ENCODE measurements at places on chromosomes 5 and 9.

DNA sequence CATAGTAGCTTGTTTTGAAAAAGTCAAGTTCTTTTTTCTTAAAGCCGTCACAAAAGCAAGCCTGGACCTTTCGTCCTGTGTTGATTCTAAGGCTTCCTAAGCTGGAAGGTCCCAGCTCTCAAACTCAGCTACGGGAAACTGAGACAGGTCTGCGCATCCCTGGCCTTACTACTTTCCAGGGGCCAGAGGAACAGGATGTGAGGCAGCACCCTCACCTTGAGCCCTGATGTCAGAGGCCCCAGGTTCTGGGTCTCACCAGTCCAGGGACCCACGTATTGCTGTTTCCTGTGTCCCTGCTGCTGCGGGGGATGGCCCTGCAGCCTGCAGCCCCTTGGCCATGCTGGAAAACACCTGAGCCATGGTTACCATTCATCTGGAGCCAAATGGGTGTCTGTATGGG lies 123.9 kb downstream of the COL23A1 start:
- DNase-seq = no peak

DNA sequence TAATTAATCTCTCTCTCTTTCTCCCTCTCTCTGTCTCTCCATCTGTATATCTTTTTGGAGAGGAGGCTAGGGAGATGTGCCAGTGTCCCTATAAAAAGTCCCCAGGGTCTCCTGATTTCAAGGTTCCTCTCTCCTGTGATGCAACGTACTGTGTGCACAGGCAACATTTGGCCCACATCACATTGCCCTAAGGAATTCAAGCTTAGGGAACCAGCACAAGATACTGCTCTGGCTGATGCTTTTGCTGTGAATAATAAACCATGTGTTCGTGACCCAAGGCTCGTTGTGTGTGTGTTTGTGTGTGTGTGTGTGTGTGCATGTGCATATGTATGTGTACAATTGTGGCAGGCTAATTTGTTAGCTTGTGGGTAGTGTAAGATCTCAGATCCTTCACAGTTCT lies 9.7 kb downstream of the SPATA9 start:
- DNase-seq = no peak

DNA sequence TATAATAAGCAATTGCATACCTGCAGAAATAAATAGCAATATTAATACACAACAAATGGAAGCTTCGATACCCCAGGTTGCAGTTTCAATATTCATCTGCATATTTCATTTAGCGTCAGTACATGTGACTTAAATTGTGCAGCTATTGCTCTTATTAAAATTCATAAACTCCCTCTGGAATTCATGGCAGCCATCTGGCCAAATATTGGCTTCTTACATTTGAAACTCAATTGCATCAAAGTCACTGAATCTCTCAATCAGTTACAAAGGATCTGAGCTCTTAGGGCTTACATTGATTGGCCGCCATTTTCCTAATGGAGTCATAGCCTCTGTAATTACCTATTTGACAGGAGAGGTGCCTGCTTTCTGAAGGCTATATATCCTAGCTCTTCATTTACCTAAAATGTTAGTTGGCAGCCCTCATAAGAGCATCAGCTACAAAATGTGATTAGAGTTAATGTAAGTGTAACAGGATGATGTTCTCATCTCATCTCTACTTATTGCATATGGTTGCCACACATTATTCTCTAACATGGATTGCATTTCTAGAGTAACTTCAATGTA lies 453.5 kb downstream of the CAAP1 start:
- DNase-seq = no peak

DNA sequence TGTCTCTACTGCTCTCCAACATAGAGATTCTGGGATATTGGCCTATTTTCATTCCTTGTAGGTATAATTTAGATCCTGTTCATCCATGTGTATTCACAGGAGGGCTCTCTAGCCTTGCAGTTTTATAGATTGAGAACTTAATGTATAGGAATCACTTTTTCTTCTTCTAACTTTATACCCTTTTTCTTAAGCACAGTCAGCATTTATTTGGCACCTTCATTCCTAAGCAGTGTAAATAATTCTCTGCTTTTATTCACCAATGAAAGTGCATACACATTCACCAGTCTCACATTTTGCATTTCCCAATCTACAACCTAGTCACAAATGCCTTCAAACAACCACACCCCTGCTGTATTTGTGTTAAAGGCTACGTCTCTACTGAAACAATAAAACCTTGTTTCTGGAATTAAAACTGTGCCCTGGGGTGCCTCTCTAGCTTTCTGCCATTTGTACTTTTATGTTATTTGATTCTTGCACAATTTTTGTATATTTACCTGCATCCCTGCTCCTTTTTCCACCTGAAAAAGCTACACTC lies 49.3 kb downstream of the NREP start:
- no peak for DNase-seq

GRCh38 chr5:35482167-35482755 lies 135.4 kb upstream of the SPEF2 start:
- no peak for DNase-seq

- no peak for DNase-seq
Observed at GRCh38 chr5:81949462-81949861, 22.4 kb upstream of the ATG10 start.

DNA sequence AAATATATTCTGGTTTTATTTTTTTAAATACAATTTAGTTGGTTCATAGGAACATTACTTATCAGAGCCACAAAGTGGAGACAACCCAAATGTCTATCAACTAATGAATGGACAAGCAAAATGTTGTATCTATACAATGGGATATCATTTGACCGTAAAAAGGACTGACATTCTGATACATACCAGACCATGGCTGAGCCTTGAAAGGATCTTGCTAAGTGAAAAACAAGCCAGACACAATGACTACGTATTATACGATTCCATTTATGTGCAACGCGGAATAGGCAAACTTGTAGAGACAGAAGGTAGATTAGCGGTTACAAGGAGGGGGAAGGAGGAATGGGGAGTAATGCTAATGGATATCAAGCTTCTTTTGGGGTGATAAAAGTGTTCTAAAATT lies 621.6 kb downstream of the BNC2 start:
- no peak for DNase-seq

DNA sequence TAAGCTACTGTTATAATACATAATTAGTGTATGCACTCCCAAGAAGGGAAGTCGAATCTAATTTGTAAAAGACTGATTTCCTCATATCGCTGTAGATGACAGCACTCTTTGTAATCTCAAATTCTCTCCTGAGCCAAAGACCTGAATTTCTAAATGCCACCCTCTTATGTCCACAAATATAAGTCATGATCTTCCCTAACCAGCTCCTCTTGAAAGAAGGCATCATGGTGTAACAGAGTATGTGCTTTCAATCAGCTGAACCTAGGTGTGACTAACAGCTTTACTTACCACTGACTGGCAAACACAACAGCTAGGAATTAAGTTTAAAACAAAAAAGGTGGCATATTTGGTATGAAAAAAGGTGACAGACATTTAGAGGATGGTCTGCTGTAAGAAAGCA lies 34.0 kb upstream of the CTNNAL1 start:
- DNase-seq = no peak

DNA sequence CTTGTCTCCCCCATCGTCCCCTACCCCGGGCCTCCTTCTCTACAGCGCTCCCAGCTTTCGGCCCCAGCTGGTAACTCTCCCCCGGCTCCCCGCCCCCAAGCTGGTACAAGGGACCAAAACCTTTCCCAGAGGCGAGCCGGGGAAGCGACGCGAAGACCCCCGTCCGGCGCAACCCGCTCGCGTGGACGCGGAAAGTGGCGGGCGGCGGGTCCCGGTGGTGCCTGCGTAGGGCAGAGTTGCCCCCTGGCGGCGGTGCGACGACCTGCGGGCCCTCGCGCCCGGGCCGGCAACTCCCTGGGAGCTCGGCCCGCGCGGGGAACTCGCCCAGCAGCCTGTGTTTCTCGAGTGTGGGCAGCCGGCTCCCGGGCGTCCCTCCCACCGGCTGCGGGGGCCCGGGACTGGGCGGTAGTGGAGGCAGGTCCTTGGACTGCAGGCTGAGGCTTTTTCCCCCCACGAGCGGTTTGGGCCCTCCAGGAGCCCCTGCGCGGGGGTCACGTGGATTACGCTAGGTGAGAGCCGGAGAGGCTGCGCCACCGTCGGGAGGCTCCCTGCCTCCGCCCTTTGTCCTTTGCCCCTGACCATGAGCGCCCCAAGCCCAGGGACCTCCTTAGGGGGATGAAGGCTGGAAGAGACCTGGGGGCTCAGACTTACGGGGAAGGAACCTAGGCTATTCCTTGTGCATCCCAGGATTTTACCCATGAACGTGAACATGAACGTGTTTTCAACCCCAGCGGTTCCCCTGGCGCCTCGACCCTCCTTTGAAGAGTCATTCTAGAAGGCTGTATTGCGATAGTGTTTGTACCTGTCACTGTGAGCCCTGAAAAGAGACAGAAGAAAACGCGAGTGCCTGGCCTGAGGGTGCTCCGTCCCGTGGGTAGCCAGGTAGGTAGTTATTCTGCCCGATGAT lies 2.9 kb upstream of the FOXD1 start:
- DNase-seq = peak; percentile 68

DNA sequence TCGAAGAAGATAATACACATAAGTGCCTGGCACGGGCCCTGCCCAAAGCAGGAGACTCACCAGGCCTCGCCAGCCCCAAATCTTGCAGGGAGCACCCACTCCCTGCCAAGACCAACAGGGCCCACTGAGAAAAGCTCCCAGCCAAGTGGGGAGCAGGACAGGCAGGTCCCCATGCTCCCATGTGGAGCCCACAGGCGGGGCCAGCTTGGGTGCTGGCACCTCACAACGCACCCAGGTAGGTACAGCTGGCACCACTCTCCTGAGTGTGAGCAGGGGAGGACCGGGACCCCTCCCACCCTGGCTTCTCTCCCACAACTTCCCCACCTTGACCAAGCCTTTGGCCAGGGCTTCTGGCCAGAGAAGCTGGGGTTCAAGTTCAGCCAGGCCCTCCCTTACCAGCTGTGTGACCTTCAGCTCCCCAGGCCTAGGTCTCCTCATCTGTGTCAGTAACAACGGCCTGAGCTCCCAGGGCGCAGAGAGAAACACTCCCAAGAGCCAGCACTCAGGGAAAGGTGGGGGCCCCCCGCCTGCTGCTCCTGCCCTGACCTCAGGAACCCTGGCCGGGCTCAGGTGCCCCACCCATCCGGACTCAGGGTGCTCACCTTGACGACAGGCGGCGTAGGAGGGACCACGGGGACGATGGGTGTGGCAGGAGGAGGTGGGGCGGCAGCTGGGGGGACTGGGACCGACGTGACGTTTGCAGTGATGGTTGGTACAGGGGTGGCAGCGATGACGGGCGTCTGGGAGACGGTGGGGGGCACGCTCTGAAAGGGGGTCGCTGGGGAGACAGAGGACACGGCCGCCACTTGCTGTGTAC lies 17.8 kb downstream of the BRD3 start:
- DNase-seq = no peak

GRCh38 chr5:150180241-150181026 lies 9.4 kb upstream of the SLC6A7 start:
- peak; percentile 88 for DNase-seq

- no peak for DNase-seq
Observed at GRCh38 chr5:96637196-96637595, 25.0 kb upstream of the CAST start.

DNA sequence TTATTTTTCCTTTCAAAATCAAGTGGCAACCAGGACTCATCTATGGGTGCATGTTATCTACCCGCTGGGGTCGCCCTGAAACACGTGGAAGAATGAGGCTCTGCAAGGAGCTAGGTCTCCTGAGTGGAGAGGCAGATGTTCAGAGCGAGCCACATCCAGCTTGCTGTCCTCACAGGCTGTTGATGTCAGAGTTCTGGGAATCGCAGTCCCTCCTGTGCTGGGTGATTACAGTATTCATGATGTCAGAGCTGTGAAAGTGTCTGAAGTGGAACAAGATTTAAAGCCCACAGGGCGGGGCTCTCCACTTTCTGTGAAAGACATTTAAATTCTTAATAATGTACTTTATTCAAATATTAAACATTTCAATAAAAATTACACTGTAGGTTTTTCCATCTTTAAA lies 24.4 kb upstream of the LMX1B start:
- no peak for DNase-seq

GRCh38 chr5:153372425-153373129 lies 117.9 kb upstream of the GRIA1 start:
- no peak for DNase-seq

- no peak for DNase-seq
Observed at GRCh38 chr5:6159832-6160430, 218.4 kb downstream of the MED10 start.

GRCh38 chr9:113886466-113886865 lies 10.4 kb downstream of the ZNF618 start:
- DNase-seq = no peak

DNA sequence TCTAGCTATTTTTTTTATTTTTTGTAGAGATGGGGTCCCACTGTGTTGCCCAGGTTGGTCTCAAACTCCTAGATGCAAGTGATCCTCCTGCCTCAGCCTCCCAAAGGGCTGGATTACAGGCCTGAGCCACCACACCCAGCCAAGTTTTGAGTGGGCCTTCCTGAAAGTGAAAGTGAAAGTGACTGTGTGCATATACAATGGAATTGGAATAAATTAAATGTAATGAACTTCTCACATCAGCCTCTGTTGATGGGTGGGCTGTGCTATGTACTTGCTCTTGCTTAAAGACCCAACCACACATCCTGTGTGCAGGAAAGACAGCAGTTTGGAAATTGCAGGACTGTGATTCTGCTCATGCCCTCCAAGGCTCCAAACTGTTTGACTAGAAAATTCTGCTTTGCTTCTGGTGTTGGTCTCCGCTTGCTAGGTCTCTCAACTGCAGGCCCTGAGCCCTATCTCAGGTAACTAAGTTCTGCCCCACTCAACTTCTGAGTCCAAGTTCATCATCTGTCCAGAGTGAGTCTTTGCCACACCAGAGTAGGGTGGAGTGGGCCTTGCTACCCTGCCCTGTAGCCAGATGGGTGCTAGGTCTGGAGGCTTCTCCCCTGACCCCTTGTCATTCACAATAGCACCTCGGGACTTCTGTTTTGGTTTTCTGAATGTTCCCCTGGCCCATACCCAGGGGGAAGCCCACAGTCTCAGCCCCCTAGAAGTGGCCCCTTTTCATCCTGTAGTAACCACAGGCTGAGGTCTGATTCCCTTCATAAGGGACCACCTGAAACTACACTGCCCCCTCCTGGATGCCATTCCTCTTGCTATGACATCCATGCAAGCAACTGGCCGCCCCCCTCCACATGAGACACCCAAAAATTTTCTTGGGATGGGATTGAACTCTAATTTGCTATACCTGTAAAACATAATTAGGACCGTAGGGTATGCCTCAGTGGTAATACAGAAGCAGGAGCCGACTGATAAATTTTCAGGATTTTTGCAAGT lies 36.5 kb upstream of the RAD23B start:
- no peak for DNase-seq

GRCh38 chr5:59722874-59723273 lies 170.7 kb downstream of the PDE4D start:
- DNase-seq = no peak

DNA sequence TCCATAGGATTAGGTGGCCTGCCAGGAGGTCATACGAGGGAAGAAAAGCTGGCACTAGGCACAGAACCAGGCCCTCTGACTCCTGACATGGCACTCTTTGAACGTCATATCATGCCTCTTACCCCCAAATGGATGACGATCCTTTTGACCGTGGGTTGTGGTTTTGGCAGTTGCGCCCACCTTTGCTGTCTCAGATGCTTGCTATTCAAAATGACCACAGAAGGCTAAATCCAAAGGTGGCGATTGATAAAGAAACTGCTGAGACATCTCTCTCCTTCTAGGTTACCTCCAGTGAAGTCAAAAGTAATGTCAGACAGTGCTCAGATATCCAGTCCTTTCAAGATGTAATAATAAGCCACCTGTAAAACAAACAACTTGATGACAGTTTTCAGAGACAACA lies 385.0 kb downstream of the EFNA5 start:
- DNase-seq = no peak

GRCh38 chr9:129318121-129319075 lies 140.3 kb upstream of the IER5L start:
- no peak for DNase-seq

GRCh38 chr9:9754186-9754585 lies 858.6 kb downstream of the PTPRD start:
- DNase-seq = no peak

Data from hindlimb muscle (tissue), 1 donor.